GM13977 (cell line): ENCODE measurements at places on chromosomes 2 and 18.
A peak's percentile ranks its signal among the peaks of the same experiment; 100 is the strongest.

DNA sequence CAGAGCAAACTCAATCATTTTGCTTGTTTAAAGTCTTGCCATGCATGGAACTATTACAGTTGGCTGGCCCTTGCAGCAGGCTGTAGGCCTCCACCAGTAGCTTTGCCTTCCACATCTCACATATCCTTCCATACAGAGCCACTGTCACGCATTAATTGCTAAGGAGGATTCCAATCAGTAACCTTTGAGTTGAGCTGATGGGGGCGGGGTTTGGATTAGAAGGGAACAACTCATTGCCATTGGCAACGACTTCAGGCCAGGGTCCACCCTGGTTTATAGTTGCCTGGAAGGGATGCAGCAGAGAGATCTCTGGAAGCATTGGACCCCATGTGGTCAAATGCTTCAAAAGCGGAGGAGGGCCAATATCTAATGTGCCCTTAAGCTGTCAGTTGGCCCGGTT, 63.3 kb upstream of the TTC39C start:
- no peak for DNase-seq

DNA sequence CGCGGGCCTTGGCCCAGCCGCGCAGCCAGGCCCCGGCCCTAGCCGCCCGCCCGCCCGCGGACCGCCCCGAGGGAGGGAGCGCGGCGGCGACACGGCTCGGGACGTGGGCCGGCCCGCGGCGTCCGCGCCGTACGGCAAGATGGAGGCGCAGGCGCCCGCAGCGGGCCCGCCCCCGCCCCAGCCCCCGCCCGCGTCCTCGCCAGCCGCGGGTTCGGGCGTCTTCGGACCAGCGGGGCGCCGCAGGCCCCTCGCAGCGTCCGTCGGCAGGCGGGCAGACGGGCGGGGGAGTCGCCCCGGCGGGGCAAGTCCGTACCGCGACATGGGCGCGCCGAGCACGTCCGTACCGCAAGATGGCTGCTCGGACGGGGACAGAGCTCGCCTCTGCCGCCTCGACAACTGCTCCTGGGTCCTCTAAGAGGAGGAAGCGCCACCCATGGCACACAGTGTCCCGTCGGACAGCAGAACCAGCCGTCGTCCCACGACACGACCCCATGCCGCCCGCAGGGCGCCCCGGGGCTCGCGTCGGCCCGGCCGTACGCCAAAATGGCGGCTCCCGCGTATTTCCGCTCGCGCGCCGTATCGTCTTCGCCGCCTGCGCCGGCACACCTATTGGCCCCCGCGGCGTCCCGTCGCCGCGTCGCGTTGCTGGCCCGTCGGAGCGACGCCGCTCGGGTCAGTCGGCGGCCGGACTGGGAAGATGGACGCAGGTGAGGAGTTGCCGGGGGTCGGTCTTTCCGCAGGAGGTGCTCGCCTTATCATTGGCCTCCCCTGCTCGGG, at the start of the genes ATG4B and THAP4:
TSS of gene ATG4B (plus strand) at position 676 of the 777 bp plus-strand sequence. CDS start at position 698, 22 bp downstream.
TSS of gene THAP4 (minus strand) at position 141 of the 777 bp plus-strand sequence. CDS start 141 bp downstream, outside the sequence.
- peak; percentile 98 for DNase-seq

DNA sequence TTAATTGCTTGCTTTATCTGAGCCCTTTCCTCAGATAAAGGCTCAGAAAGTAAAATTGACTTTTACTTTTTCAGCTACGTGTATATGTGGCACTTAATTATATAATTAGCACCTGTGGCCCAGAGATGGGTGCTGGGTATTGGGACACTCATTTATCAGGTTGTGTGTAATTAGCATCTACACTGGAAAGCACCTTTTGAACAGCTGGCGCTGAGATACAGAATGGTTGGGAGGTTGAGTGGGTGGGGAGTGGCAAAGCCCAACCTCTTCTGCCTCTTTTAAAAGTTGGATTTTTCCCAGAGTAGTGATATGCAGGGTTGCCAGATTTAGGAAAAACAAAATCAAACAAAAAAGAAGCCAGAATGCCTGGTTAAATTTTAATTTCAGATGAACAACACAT, 23.9 kb downstream of the SPTBN1 start:
- peak; percentile 51 for DNase-seq

DNA sequence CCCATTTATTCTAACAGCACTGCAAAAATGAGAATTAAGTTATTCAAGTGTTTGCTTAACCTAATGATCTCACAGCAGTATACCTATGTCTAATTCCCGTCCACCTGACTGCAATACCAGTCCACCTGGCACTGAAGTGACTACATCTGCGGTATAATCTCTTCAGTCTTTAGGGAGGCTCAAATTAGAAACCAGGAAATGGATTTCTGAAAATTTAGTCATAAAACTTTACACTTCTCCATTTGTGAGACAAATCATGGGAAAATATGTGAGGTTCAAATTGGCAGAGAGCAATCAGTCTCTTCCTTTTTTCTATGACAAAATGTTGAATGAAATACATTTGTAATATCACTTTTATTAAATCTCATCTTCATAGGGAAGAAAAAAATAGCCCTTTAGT, 33.0 kb downstream of the FTCDNL1 start:
- no peak for DNase-seq

GRCh38 chr2:71824436-71824835, 323.2 kb downstream of the CYP26B1 start:
- no peak for DNase-seq

GRCh38 chr2:174485788-174486562, 854 bp downstream of the GPR155 start:
- DNase-seq, result peak; percentile 26

GRCh38 chr18:71036783-71037182, 747.9 kb downstream of the SOCS6 start:
- no peak for DNase-seq

GRCh38 chr2:24702800-24703199, 90.4 kb downstream of the PTRHD1 start:
- DNase-seq, result no peak

- DNase-seq, result no peak
Measured at GRCh38 chr2:16680304-16680703, 14.7 kb upstream of the CYRIA start.

GRCh38 chr2:240215676-240216051, 75.2 kb upstream of the OTOS start:
- no peak for DNase-seq

DNA sequence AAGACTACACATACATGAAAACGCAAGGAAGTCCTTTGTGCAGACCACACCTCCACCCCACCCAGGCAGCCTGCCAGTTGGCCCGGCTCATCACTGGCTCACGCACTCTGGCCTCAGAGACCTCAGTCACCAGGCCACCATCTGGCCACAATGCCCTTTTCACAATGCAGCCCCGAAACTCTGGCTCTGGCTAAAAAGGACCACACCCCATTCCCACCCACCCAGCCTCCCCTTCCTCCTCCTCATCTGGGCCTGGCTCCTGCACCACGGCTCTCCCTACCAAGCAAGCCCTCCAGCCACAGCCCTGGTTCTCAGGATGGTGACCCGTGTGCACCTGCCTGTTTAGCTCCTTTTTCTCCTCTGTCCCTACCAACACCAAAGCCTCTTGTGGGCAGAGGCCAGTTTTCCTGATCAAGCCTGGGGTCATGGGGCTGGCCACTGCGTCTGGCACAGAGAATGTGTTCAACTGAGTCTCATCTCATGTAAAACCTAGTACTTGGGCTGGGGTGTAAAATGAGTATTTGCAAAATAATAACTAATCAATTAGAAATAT, 7.4 kb downstream of the HDAC4 start:
- DNase-seq, result no peak

- no peak for DNase-seq
Measured at GRCh38 chr2:72619626-72620025, 206.2 kb downstream of the EXOC6B start.

- no peak for DNase-seq
Measured at GRCh38 chr18:60698901-60699300, 326.3 kb upstream of the MC4R start.

- no peak for DNase-seq
Measured at GRCh38 chr2:43083710-43084698, 142.4 kb downstream of the ZFP36L2 start.

DNA sequence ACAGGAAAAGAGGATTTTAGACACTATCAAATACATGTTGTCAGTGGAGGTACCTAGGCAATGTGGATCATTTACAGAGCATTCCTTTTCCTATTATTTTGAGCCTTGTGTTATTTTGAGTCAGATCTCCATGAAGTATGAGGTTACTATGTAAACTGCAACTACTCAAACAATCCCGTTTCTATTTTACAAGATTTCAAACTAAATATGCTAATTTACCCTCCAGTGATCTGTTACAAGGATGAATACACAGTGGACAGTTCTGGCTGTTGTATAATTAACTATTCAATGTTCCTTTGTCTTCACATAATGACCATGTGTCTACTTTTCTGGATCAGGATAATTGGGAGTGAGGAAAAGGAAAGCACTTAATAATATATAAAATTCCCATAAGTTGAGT, 4.6 kb downstream of the HOXD1 start:
- no peak for DNase-seq
